ENCODE measurements at places on chromosomes 13 and 19. TPM values are rescaled to one million over a fixed set of nuclear protein-coding genes. Genes with fewer than 3 reads are reported as not detected.

Gene COL4A1
- polyA plus RNA-seq = 34.7 TPM

GRCh38 chr19:33256261-33256660 is 30.6 kb upstream of the SLC7A10 start:
- DNase-seq = no peak

Gene LILRB5
- 5.1 TPM for polyA plus RNA-seq

- no peak for DNase-seq
Measured at GRCh38 chr19:38850436-38850975, 720 bp upstream of the HNRNPL start.

Gene PGLYRP1
- 1.2 TPM for polyA plus RNA-seq

- no peak for DNase-seq
Measured at GRCh38 chr13:103759361-103759760, 693.1 kb upstream of the SLC10A2 start.

Measured in liver (tissue), 10 donors.